SK-N-SH (cell line): ENCODE measurements at places on chromosomes 6 and 20.

DNA sequence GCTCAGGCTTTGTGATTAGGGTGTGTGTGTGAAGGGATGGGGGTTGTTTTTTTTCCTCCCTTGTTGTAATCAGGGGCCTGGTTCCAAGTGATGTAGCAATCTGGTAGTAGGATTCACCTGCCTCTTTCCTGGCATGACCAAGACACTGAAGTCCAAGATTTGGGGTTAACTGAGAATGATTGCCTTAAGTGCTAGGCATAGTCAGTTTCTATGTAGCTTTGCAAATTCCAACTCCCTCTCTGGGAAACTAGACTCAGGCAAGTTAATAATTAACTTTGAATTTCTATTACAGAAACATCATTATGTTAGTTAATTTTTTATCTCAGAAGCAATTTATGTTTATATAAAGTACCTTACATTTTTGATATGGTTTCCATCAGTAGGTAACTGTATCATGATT lies 43.6 kb downstream of the NUS1 start:
- DNase-seq, result no peak

GRCh38 chr20:9330151-9330550 lies 184.2 kb upstream of the LAMP5 start:
- DNase-seq, result no peak

DNA sequence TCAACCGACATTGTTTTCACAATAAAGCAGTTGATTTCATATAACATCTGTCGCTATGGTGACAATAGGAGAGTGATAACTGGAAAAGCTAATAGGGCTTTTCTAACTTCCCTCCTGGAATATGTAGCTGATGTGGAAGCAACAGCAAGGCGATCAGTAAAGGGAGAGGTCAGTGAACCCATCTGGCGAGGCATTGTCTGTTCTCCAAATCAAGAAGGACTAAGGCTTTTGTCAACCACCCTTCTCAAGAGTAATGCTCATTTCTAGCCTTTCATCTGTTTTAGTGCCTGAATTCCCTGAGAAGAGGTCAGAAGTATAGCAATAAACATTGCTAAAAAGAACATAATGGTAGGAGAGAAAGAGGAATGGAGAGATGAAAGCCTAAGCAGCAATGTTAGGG lies 201.3 kb downstream of the AKAP7 start:
- no peak for DNase-seq

DNA sequence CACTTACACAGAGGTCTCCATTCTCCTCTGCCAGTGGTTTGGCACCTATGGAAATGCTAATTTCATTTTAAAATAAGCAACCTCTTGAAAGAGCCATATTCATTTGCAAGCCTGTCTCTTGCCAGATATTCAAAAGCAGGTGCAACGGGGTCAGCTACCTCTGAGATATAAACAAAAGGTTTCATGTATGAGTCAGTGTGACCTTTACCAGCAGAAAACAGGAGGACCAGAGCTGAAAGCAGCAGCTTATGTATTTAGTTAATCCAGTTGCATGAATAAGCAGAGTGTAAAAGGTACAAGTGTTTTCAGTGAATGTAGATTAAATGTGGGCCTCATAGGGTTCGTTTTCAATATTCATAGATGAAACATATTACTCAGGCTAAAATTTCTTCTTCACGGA lies 56.0 kb downstream of the TENT5A start:
- DNase-seq, result no peak

DNA sequence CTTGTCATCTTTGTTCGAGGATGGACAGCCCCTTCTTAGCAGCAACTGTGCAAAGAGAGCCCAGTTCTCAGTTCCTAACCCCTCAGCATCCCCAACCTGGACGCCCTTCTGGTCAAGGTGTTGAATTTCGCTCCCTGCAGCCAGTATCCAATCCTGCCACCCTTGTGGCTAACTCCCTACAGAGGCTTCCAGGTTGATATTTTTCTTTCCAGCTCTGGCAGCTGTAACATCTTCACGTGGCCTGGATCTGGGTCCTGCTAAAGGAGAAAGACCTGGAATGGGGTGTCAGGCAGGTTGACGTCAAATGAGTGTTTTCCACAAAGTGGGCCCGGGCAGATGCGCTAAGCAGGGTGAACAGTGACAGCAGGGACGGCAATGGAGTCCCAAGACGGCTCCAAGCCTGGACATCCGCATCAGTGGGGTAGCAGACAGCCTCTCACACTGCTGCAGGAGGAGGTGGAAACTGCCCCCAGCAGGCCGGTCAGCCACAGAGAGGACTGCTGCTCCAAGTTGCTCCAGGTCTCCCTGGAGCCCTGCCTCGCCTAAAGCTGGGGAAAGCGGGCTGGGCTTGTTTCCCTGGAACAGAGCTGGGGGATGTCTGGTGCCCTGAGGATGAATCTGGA lies 1.0 kb upstream of the YTHDF1 start:
- no peak for DNase-seq

DNA sequence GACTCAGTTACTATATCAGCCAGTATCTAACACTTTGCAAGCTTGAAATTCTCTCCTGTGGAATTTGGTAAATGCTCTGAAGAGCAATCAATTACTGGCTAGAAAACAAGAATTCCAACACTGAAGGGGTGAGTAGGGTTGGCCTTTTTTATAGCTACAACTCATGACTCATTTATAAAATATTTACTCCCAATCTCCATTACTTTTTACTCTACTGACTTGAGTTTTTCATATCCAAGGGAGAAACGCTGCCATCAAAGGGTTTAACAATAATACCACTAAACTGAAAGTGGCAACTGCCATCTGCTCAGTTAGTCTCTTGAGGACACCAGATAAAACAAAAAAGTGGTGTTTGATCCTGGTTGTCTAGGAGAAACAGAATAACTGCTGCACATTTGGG lies 203.1 kb downstream of the UBE3D start:
- no peak for DNase-seq

- DNase-seq, result peak; percentile 42
Observed at GRCh38 chr6:51855310-51856082, 231.9 kb downstream of the PKHD1 start.

GRCh38 chr20:23277316-23277715 lies 73.3 kb upstream of the NXT1 start:
- no peak for DNase-seq

- no peak for DNase-seq
Observed at GRCh38 chr20:49545572-49545971, 22.4 kb downstream of the PTGIS start.

DNA sequence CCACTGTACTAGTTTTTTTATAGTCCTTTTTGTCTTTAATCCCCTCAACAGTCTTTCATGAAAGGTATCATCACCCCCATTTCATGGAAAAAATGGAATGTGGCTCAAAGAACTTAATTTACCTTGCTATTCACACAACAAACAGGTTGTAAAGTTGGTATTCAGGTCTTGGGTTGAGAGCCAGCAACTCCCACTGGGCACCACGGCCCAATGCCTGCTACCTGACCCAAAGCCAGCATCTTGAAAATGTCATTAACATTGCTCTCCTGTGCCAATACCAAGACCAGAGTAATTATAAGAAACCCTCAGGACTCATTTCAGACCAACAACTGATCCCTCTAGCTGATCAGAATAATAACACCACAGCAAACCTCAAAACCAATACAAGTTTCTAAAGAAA lies 75.7 kb downstream of the METTL24 start:
- DNase-seq, result no peak

- DNase-seq, result no peak
Observed at GRCh38 chr6:90202156-90202555, 94.5 kb downstream of the BACH2 start.

GRCh38 chr6:162690158-162690557 lies 37.4 kb downstream of the PRKN start:
- no peak for DNase-seq

GRCh38 chr20:7975851-7976414 lies 35.7 kb upstream of the HAO1 start:
- DNase-seq, result no peak

GRCh38 chr6:98056955-98057354 lies 773.9 kb upstream of the MMS22L start:
- DNase-seq, result no peak

DNA sequence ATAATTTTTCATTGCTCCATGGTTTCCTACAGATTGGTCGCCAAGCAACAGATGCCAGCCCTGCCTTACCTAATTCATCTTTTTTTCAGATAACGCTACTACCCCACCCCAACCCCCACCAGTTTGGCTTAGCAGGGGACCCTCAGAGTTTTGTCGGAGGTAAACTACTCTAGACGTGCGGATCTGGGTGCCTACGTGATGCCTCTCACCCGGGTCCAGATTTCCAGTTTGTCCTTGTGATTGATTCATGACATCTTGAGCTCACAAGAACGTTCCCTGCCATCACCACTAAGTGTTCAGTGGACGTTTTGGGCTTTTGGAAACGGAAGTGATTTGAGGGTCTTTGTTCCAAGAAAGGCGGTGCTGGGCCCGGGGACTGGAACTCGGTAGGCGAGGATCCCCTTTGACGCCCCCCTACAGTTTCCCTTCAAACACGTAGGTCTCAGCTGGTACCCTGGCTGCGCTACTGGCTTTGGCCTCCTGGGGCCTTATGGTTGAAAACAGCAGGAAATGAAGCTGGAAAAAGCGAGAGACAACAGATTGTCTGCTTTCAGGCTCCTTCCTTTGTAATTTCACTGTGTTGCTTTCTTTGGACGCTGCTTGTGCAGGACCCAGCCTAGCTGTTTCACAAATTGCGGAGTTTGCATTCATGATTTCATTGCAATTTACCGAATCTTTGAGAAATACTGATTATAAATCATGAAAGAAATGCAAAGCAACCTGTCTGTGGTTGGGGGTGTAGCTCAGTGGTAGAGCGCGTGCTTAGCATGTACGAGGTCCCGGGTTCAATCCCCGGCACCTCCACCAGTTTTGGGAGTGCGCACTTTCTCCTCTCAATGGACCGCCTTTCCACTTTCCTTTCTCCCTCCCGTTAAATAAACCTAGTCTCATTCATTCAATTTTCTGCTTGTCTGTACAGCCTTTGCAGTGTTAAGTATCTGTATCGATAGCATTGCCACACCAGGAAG lies 81.0 kb downstream of the GPX5 start:
- DNase-seq, result peak; percentile 90

DNA sequence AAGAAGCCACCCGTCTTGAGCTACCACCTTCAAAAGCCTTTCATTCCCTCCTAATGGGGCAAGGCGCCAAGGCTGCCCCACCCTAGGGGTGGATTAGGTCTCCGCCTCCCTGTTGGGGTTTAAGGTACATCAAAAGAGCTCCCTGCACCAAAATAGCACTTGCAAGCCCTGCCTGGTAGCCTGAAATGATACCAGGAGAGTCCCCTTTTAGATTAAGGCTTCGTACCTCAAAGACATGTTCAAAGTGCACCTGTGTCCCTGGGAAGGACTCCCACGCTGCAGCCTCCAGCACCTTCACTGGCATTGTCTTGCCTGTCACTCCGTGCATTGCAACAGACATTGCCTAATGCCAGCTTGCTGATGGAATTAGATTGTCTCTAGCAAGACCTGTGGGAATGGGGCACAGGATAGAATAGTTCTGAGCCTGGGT lies 15.7 kb upstream of the CDKN1A start:
- no peak for DNase-seq

DNA sequence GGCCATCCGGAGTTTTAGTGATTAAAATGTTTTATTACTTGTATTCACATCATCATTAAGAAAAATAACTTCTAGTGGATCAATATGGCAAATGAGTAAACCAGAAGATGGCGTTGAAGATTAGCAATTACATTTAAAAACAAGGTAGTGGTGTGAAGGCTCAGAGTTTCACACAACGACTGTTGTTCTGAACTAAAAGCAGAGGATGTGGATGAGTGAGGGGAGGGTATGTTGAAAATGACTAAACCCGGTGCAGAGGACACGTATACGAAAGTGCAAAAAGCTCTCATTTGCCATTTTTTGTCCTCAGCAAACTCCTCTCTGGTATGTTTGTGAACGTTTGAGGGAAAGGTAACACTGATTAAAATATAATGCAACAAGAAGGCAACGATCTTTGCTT lies 1.9 kb upstream of the IRF4 start:
- DNase-seq, result no peak

DNA sequence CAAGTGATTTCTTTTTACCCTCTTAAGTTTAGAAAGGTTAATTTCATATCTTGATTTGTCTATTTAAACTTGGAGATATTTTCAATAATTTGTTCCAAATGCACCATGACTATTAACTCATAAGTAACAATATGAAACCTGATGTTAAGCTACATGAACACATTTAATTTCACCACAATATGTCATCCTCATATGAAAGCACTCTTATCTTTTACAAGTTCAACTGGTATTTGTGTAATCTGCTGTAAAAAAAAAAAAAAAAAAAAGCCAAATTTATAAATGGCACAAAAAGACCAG lies 110.4 kb downstream of the HFE start:
- no peak for DNase-seq

- no peak for DNase-seq
Observed at GRCh38 chr6:163655217-163656121, 241.0 kb downstream of the QKI start.

- DNase-seq, result no peak
Observed at GRCh38 chr20:12965870-12966251, 42.9 kb upstream of the SPTLC3 start.

DNA sequence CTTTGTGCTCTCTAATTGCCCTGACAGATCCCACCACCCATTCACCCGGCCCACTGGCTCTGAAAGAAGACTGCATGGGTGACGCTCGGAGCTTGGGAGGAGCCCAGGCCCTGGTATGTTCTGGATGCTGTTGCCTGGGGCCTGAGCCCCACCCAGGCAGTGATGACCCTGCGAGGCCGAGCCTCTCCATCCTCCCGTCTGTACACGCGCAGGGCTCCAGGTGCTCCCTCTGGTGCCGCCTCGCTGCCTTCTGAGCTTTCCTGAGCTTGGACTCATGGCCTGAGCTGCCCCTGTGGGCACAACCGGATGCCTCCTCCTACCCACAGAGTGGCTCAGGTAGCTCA lies 61.2 kb downstream of the STK35 start:
- DNase-seq, result no peak

DNA sequence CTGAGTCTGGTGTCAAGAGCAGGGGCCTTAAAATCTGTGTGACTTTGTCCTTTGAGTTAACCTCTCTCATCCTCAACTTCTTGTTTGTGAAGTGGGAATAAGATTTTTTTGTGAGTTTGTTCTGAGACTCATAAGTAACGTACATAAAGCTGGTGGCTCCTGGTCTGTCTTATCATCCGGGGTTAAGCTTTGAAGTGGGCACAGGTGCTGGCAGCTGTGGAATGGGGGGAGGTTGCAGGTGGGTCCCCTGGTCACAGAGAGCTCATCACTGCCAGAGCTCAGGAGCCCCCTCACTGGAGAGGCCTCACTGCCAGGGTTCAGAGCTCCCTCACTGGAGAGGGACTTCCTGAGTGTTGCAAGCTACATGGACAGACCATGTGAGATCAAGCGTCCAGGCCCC lies 174.1 kb downstream of the NRN1 start:
- DNase-seq, result no peak

DNA sequence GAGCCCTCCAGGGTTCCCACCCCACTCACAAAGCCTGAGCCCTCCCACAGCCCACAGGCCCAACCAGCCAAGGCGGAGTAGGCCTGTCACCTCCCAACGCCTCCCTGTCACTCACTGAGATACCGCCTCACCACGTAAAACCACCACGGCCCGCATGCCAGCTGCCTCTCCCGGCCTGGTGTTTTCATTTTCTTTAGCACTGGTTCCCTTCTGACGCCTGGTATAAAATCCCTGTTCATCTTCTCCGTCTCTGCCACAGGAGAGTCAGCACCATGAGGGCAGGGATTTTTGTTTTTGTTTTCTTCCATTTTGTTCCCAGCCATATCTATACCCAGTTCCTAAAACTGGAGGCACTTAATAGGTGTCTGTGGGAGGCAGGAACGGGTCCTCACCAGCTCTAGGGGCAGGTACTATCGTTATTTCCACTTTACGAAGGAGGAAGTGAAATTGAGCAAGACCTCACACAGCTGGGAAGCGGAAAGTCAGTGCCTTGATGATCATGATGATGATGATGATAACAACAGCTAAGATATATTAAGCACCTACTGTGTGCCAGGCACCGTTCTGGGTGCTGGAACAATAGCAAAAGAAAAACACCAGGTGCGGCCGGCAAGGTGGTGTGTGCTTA lies 58.6 kb downstream of the SNAI1 start:
- DNase-seq, result no peak
